ENCODE measurements at places on chromosomes 7 and 10.
A peak's percentile ranks its signal among the peaks of the same experiment; 100 is the strongest.

DNA sequence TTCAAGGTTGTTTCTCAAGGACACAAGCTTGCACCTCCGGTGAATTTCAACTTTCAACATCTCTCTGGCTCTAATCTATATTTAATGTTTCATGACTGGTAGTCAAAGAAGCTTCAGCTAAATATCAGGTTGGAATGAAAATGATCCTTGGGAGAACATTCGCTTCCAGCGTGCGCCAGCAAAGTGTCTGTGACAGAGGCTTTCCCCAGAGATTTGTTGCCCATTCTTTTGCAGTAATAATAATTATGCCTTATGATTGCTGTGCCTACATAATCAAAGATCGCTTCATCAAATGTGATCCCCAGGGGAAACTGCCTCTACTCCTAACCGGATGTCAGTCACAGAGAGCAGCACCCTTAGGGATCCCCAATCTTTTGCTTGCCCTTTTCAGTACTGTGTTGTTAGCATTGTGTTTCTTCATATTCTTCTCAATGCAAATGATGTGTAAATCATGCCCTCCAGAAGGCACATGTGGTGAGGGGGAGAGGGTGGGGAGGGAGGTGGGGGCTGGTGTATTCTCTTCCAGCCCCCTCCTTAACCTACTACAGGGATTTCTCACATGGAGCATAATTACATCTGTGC, 30.5 kb downstream of the FZD1 start:
- no peak for DNase-seq

GRCh38 chr7:1288390-1288995, 55.8 kb downstream of the UNCX start:
- no peak for DNase-seq

DNA sequence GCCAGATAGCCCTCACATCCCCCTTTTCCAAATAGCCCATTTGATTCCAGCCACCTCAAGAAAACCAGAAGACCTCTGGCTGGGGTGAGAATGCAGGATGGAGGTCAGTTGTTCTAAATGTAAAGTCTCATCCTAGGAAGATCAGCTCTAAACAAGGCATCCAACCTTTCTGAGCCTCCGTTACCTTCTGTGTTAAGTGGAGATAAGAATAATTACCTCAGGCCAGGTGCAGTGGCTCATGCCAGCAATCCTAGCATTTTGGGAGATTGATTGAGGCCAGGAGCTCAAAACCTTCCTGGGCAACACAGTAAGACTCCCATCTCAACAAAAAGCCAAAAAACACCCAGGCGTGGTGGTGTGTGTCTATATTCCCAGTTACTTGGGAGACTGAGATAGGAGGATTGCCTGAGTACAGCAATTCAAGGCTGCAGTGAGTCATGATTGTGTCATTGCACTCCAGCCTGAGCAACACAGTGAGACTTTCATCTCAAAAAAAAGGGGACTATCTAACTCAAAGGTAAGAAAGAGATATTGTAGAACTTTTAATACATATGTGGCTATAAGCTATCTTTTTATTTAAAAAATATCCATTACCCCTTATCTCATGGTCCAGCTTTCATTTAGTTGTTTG, 43.5 kb downstream of the PRTFDC1 start:
- peak; percentile 73 for DNase-seq

GRCh38 chr10:93352638-93353383, 129.3 kb downstream of the MYOF start:
- no peak for DNase-seq

DNA sequence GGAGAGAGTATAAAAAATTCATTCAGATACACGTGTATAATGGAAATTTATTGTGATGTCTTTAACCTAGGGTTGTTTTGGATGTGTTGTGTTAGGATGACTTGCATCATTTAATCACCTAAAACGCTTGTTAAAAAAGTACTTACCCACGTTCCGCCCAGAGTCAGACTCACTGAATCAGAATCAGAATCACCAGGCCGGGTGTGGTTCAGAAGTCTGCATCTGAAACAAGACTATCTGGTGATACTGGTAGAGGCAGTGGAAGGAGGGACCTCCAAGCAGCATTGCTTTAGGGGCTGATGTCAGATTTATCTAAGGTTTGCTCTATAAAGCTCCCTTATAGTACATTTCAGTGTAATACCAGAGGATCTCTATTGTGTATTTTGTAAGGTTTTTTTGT, 20.5 kb upstream of the PLXDC2 start:
- DNase-seq = no peak

All from adrenal gland (tissue), 19 donors.